ENCODE measurements at places on chromosomes 6 and 20.

- no peak for DNase-seq
These were observed 173.6 kb upstream of the ARG1 start for GRCh38 chr6:131399433-131399832.

- no peak for DNase-seq
These were observed 107.5 kb downstream of the PRKN start for GRCh38 chr6:162620073-162620472.

DNA sequence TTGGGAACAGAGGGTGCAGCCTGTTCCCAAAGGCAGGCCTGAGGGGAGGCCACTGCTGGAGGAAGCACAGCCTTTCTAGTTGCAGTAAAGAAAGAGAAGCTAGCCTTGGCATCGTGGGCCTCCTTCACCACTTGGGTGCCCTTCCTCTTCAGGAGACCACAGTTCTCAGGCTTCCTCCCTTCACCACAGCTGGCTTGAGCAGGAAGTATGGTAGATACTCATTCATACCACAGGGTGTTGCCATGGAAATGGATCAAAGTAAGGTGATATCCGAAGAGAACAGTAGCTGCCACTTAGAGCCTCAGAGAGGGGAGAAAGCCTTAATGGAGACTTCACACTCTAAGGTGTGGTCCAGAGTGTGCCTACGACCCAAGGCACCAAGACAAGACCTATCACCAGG, 120.4 kb upstream of the RIPOR2 start:
- DNase-seq, result peak; percentile 29

- no peak for DNase-seq
These were observed 29.5 kb downstream of the STX11 start for GRCh38 chr6:144179828-144180227.

DNA sequence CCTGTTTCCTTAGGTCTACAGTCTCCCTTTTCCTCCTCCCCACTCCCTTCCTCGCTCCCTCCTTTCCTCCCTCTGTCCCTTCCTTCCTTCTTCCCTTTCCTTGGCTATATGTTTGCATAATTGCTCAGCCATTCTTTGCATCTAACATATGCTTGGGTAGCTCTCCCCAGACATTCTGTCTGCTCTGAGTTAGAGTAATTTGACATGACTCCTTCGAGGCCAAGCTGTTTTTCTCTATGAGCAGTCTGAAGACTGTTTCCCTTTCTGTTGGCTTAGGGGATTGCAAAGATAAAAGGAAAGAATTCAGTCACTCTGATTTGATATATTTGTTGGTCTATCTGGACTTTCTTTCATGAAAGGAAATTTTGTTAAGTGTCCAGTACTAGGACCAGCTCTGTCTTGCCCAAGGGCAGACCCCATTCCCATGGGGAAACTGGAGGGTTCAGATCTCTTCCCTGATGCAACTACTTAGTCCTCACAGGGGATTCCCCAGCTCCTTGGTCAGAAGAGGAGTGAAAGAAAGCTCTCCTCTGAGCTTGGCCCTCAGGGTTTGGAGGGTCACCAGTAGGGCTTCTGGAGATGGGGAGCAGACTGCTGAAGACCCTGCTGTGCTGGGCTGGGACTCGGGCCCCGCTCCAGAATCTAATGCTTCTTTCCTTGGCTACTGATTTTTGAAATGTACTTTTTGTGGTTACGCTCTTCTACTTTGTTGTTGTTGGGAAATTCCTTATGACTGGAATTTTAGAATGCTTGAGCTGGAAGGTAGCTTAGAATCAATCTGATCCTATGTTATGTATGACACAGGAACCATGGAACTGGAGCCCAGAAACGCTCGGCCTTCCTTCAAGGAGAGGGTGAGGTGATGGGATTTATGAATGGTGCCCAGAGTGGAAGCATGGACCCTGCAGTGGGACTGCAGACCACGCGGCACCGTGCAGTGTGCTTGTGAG, 63.7 kb upstream of the SLC22A23 start:
- DNase-seq, result no peak

Data from left ventricle myocardium superior (tissue), 1 donor.